ENCODE measurements at places on chromosomes 7 and 10.

- DNase-seq = no peak
These were observed 112.5 kb upstream of the UNC5B start for GRCh38 chr10:71099731-71100361.

GRCh38 chr7:114740095-114740494 lies 181.8 kb upstream of the MDFIC start:
- DNase-seq = no peak

DNA sequence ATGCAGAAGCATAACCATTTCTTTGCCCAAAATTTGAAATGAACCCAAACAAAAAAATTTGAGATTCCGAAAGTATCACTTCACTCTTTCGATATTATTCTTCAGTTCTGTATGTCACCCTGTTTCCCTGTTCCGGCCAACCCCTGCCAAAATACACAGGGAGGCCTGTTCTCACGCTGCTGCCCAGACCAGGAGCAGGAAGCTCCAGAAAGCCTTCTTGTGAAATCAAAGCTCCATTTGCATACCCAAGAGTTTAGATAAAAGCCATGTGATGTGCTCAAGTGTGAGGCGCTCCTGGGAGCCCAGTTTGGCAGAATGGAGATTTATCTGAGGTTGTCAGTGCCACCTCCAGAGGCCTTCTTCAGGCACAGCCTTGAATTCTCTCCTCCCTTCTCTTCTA lies 236.2 kb downstream of the FGFR2 start:
- DNase-seq = no peak

DNA sequence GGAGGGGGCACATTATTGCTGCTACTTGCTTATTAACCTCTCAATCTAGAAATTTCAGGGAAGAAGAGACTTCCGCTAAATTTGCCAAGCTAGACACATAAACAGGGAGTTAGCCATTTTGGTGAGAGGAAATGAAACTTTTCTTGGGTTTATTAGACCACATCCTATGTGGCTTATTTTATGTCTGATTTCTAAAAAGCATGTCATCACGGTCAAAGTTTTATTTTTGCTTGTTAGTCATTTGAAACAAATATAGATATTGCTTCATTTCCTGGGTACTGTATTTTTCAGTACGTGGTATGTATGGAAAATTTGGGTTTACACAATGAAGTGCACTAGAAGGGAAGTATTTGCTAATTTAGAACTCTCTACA lies 144.1 kb downstream of the TCF7L2 start:
- DNase-seq = no peak

DNA sequence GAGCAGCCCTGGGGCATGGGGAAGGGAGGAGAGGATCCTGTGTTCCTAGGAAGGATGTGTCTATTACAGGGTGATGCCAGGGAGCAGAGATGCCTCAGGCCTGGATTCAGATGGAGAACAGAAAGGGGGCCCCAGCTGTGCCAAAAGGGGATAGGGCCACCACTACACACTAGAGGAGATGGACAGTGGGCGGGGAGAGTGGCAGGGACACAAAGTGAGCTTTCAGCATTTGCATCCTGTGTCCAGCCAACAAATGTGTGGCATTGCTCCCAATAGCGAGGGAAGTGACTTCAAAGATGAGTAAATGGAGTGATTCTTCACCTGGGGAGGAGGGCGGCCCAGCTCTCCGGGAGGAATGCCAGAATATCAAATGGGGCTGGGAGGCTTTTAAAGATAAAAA lies 64.9 kb upstream of the WAPL start:
- no peak for DNase-seq

DNA sequence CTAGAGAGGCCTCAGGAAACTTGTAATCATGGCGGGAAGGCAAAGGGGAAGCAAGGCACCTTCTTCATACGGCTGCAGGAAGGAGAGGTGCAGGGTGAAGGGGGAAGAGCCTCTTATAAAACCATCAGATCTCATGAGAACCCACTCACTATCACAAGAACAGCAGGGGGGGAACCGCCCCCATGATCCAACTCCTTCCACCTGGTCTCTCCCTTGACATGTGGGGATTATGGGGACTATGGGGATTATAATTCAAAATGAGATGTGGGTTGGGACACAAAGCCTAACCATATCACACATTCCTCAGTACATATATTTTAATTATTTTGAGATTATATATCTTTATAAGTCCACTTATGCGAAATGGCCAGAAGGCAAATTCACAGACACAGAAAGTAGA lies 8.9 kb downstream of the HK1 start:
- DNase-seq = no peak

DNA sequence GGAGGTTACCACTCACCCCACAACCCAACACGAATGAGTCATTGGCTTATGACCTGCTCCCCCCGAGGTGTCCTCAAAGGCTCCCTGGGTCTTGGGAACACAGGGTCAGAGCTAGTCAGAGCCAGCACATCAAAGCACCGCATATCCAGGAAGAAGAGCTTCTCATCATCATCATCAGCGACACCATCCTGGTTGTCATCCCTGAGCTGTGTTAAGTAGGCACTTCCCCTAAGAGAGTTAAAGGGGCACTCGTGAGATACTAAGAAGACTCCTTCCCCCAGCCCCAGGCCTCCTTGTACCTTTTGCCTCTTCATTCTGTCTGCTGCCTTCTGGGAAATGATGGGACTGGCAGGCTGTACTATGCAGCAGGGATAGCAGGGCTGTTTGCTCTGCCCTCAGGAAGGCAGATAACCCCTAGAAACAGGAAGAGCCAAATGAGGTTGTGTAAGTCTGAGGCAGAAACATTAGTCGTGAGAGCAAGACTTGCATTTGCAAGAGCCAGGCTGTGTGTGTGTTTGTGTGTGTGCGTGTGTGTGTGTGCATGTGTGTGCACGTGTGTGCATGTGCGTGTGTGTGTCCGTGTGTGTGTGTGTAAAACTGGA lies 11.1 kb upstream of the CPA1 start:
- no peak for DNase-seq

GRCh38 chr7:68969571-68969970 lies 628.7 kb upstream of the AUTS2 start:
- no peak for DNase-seq

DNA sequence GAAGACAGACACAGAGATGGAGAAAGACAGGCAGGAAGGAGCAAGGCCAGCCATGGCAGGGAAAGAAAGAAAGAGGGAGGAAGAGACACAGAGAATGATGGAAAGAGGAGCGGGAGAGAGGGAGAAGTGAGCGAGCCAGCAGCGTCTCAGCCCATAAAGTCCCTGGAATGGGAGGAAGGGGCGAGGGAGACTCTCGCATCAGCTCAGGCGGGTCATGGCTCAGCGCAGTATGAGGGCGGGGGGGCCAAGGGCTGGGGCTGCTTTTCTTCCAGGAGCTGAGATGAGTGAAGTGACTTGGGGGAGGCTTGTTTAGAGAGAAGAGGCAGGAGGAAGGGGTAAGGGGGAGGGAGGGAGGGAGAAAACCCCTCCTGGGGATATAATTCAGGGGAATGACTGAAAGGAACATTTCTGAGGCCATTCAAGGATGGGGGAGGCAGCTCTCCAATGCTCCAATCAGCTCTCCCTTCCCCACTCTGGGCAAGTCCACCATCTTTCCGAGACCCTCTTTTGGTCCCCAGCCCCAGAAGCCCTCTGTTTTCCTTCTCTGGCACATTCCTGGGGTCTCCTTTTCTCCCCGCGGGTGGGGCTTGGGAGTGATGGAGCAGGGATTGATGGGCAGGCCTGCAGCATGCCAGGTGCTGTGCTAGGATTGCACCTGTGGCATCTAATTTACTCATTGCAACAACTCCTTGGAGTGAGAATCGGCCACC lies 87.9 kb downstream of the HIF1AN start:
- no peak for DNase-seq

DNA sequence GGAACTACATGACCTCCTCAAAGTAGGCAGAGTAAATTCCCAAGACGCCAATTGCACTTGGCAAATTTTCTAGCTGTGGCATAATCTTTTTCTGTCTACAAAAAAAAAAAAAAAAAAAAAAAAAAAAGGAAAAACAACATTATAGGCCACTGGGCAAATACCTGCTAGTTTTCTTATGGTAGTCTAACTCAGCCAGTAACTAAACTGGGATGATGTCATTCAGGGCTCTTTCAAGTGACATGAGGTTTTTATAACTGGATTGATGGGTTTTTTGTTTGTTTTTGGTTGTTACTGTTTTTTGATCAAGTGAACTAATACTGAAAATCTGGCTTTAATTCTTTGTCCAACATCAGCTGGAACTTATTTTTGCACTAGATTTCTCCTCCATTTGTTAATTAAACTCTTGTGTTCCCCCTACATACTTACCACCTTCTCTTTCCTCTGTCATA lies 7.4 kb upstream of the VIM start:
- DNase-seq = no peak

GRCh38 chr7:105594034-105594433 lies 12.7 kb upstream of the EFCAB10 start:
- no peak for DNase-seq

DNA sequence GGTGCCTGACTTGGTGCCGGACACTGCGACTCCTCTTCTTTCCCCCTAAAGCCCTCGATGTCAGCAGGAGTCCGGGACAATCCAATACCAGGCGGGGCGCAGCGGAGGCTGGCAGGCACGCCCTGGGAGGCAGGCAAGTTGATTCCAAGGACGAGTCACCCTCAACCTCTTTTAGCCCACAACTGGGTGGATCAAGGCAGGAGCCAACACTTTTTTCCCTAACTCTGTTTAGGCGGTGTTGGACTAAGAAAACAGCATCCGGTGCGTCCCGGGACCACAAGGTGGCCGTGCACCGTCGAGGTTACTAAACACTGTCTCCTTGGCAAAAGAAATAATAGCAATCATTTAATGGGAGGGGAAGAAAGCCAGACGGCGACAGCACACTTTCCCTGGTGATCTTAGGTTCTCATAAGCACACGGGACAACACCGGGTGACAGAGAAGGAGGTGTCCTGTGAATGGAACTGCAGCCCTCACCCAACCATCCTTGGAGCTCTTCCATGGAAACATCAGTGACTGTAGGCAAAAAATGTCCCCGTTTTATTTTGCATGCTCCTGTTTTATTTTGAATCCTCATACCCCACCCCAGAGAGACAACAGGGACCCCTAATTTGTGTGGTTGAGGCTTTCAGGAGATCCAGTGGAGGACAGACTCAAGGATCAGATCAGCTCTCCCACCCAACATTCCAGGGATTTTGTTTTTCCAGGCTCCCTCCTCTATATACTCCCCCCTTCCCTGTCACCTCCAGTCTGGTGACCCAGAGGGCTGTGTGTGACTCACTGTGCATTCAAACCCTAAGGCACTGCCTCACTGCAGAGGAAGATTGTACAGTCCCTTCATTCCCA lies 1.3 kb upstream of the CALCR start:
- no peak for DNase-seq

GRCh38 chr10:98533746-98534445 lies 87.2 kb upstream of the HPS1 start:
- no peak for DNase-seq

DNA sequence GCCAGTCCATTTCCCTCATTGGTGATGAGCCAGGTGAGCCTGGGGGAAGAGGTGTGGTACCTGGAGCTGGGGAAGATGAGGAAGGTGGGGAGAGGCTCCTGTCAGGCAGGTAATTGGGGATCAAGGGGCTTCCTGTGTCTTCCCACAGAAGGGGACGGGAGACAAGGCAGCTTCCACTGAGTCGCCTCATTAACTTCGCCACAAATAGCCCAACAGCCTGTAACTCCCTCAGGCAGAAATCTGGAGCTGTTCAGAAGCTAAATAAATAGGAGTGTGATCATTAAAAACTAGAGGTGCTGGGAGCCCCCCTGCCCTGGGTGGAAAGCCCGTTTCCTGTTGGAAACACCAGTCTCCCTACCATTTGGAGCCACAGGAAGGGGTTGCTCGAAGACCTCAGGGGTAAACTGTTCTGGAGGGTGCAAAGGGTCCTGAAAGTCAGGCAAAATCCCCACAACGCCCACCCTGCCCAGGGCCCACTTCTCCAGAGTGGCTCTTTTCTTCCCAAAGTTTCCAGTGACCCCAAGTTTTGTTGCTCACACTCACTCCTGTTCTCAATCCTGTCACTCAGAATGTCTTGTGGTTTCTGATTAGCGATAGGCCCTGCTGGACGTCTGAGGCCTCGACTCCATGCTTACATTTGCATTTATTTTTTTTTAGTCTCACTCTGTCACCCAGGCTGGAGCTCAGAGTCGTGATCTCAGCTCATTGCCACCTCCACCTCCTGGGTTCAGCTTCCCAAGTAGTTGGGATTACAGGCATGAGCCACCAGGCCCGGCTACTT lies 25.7 kb downstream of the UNC5B start:
- DNase-seq = no peak

DNA sequence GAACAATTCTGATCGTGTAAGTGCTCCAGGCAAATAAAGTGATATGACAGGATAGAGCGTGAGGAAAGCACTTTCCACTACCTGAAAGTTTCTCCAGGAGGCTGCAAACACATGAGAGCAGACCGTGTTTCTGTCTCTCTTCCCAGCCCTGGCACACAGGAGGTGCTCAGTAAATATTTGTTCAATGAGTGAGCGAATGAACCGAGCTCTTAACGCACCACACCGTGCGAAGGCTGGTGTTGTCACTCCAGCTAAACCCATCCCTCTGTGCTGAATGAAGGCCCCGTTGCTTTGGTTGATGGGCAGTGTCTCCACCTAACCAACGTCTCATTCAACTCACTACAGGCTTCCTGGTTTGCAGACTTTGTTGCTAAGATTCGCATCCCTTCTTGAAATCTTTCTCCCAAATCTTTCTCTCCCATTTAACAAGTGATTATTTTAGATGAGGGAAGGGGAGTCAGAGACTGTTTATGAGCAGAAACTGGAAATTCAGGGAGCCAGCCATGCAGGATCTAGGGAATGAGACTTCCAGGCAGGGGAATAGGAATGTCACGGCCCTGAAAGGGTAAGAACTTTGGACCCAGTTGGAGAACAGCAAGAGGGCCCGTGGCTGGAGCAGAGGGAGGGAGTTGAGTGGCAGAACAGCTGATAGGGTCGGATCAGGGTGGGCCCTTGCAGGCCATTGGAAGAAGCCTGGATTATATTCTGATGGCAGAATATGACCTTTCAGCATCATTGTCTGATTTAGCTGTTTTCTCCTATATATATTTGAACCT lies 282.6 kb downstream of the CAMK1D start:
- no peak for DNase-seq

- DNase-seq = no peak
These were observed 5.8 kb upstream of the PRTFDC1 start for GRCh38 chr10:24958091-24958720.

DNA sequence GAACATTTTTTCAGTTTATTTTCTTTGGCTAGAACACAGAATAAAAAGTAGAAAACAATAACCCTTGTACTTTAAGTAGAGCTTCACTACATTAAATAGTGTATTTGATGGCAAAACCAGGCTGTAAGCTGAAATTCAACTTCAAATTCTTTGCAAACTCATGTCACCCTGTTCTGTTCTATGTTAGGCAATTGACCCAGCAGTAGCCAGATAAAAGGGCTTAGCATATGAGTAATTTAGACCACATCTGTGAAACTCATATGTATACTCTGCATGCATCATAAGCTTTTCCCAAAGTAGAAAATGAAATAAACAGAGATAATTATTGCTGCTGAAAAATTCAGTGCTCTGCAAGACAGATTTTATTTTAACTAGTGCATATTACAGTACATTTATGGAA lies 150.2 kb downstream of the GNAI1 start:
- no peak for DNase-seq

- DNase-seq = no peak
These were observed 32.8 kb upstream of the CDK14 start for GRCh38 chr7:90563286-90563685.
